ENCODE measurements at places on chromosomes 16 and 17.

DNA sequence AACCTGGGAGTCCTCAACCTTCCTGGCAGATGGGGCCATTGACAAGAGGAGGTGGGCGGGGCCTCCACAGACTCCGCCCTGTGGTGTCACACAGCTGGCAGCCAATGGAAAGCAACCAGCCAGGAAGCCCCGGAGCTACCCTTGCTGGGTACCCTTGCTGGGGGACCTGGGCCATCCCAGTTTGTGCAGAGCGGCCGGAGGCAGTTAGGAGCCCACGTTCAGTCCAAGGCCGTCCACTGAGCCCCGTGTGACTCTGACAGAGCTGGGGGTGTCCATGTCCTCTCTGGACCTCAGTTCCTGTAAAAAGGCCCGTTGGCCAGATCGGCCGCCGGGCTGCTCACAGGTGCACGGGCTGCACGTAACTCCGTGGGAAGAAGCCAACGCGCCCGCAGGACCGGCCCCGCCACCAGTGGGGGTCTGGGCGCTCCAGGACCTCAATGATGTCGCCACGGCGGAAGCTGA lies 17.1 kb upstream of the FAM83G start:
- no peak for DNase-seq

- DNase-seq, result no peak
Measured at GRCh38 chr16:89637379-89637778, 20.1 kb downstream of the CHMP1A start.

DNA sequence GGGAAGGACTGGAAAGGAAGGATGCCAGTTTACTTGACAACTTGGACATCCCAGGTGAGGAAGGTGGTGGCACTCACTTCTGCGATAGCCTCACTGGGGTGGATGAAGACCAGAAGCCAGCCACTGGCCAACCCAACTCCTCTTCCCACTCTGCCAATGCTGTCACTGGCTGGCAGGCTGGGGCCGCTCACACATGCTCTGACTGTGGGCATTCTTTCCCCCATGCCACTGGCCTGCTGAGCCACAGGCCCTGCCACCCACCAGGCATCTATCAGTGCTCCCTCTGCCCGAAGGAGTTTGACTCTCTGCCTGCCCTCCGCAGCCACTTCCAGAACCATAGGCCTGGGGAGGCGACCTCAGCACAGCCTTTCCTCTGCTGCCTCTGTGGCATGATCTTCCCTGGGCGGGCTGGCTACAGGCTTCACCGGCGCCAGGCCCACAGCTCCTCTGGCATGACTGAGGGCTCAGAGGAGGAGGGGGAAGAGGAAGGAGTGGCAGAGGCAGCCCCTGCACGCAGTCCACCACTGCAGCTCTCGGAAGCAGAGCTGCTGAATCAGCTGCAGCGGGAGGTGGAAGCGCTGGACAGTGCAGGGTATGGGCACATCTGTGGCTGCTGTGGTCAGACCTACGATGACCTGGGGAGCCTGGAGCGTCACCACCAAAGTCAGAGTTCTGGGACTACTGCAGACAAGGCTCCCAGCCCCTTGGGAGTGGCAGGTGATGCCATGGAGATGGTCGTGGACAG lies 4.5 kb downstream of the ZNF646 start:
- no peak for DNase-seq

- DNase-seq, result no peak
Measured at GRCh38 chr17:57636274-57636673, 108.8 kb downstream of the CCDC182 start.

DNA sequence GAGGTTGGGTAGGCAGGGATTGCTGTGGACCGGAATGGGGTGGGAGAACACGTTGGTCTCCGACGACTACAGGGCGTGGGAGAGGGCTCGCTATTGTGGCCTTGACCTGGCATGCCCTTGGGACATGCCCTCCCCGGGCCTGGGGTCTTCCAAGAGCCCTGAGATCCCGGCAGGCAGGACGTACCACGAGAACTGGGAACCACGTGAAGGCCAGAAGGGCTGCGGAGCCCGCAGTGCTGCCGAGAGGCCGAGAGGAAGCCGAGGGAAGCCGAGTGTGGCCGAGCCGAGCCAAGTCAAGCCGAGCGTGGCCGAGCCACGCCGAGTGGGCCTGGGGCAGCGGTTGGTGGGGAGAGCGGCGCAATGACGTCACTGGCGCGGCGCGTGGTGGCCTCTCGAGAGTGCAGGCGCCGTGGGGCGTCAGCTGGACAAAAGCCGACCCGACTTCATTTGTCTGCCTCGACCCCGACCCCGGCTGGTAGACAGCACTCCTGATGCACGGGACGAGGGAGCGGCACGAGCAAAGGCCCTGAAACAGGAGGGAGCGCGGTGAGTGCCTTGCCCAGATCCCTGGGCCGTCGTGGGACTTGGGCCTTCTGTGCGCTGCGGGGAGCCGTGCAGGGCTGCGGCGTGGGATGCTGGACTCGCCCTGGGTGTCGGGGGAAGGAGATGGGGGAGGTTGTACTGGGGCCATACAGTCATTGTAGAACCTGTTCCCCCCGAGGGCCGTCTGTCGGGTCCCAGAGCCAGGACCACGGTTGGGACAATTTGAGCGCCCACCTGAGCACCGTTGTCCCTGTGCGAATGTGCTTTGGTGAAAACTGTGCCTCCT lies 6.6 kb downstream of the SOCS1 start:
- DNase-seq, result no peak

DNA sequence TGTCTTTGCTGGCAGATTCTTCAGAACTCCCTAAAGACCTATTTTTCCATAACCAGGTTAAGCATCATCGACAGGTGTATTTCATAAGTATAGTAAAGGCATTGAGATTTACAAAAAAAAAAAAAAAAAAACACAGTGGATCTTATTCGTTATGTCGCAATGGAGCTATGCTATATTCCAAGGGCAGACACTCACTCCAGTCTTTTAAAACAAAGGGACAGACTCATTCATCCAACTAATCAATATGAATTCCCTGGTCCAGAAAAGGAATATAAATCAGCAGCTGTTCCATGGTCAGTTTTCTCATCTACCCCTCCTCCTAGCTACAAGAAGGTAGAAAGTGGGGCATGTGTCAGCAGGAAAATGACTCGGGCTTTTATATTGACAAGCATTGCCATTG lies 97.7 kb upstream of the MON1B start:
- no peak for DNase-seq

DNA sequence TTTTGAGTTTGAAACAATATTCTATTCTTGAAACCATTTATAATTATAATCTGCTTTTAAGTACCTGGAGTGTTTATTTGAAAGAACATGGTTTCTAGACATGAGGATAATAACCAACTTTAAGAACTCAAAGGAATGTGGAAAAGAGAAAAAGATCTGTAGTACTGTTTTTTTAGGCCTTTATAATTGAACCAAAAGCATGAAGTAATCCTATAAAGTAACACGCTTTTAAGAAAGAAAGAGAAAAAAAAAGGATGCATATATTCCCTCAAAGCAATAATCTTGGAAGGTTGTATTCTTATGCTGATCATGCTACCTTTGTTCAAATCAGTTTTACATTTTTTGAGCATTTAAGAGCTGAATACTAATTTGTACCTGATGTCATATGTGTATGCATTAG lies 54.0 kb upstream of the RHBDL3 start:
- DNase-seq, result no peak

DNA sequence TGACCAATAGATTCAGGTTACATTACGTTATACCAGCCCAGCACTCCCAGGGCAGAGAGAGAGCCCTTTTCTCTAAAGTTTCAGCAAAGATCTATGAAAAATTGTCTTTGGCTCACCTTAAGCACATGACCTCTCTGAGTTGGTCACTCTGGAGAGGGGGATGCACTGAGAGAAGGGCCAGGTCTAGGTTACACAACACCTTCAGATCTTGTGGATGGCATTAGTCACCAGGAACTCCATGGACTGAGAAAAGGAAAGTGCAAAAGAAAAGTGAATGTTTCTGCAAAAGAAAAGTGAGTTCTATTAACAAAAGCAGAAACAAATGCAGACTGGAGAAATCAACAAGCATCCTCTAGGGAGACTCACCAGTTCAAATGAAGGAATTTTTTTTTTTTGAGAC lies 253.3 kb upstream of the SALL1 start:
- no peak for DNase-seq

DNA sequence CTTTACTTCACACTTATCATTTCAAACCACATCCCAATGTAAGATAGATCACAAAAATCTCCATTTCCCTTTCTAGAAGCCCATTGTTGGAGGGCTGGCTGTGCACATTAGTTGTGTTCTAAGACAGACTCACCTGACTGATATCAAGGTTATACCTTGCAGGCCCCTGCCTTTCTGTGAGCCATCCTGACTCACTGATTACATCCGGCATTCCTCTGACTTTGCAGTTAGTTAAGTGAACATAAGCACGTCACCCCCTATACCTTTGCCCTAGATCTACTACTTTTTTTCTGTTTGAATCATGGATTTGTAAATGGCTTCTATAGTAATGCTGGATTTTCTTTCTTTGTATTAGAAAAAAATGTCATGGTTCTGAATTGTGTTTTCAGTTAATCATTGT lies 78.3 kb downstream of the TANGO6 start:
- DNase-seq, result no peak

- DNase-seq, result no peak
Measured at GRCh38 chr17:17929655-17930380, 42.4 kb downstream of the TOM1L2 start.

- no peak for DNase-seq
Measured at GRCh38 chr16:62692685-62693084, 656.4 kb upstream of the CDH8 start.

DNA sequence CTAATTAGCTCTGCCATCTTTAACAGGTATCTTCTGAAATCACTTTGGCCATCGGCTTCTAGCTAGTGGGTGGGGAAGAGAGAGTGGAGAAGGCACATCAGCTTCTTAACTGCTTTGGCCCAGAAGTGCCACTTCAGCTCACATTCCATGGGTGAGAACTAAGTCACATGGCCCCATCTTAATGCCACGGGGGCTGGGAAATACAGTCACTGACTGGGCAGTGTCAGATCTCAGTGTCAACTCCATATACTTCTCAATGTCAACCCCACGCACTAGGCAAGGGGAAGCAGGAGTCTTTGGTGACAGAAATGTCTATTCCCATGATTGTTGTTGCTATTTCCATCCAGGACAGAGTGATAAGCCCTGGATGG lies 29.4 kb downstream of the CCR7 start:
- DNase-seq, result no peak

DNA sequence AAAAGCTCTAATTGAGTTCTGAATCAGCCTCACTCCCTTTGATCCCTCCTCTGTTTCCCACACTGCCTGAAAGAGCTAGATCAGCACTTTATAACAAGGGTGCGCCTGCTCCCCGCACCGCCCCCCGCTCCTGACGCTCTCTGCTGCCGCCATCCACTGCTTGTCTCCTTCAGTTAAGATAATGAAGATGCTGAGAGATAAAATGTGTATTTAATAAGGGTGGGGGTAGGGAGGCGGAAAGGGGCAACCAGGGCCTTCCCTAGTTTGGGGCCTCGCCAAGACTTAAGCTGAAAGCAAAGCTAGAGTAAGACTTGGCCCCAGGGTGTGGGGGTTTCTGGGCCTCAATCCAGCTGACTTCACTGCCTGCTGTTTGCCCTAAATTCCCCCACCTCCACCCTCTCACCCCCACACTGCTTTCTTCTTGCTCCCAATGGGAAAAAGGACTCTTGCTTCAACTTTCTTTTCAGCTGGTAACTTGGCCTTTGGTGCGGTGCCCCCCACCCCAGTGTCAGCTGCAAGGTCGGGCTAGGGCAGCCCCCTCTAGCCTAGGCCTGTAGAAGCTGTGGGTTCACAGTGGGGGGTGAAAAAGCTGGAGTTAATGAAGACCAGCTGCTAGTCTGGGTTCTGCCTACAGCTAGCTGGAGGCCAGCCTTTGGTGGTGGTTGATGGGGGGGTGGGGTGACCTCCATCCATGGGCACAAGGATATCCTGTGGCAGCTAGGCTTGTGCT lies 1.8 kb upstream of the RARA start:
- no peak for DNase-seq

DNA sequence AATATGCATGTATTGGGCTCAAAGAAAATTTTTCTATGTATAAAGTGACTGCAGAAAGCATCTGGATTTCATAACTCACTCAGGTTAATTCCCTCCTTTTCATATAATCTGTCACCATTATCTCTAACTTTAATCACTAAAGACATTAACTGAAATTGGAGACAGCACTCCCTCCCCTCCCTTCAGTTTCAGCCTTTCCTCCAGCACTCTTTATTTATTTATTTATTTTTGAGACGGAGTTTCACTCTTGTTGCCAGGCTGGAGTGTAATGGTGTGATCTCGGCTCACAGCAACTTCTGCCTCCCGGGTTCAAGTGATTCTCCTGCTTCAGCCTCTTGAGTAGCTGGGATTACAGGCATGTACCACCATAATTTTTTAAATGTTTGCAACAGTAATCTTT lies 43.1 kb downstream of the CDH8 start:
- DNase-seq, result no peak

DNA sequence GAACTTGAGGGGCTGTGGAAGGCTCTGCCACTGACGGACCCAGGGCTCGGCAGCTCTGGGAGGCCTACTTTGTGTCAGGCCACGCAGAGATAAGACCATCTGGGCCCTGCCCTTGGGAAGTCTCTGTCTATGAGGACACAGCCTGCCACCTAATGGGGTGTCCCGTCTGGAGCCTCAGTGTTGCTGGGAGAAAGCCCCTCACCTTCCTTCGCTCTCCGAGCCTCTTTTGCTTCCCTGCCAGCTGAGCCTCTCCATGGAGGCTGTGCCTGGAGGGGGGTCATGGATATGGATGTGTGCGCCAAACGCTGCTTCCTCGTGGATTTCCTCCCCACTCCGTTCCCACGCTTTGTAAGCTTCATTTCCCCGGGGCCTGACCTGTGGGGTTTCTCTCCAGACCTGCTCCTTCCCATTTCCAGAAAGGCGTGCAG lies 228.8 kb downstream of the SEC14L1 start:
- DNase-seq, result no peak

GRCh38 chr17:33328129-33328528 lies 35.0 kb upstream of the ASIC2 start:
- DNase-seq, result no peak

GRCh38 chr17:51010173-51010675 lies 110.4 kb downstream of the SPAG9 start:
- DNase-seq, result no peak

- DNase-seq, result no peak
Measured at GRCh38 chr16:24639769-24640168, 89.7 kb upstream of the TNRC6A start.

- DNase-seq, result no peak
Measured at GRCh38 chr16:85565801-85566526, 47.2 kb upstream of the GSE1 start.

- peak; percentile 67 for DNase-seq
Measured at GRCh38 chr17:7133424-7133823, 18.8 kb upstream of the ASGR2 start.

Measured in stimulated activated CD8-positive, alpha-beta memory T cell treated with anti-CD3 and anti-CD28 coated beads, Interleukin-7, amount 100 ng/mL, for 4 hours (primary cell).